ENCODE measurements at places on chromosomes 5 and 9.

DNA sequence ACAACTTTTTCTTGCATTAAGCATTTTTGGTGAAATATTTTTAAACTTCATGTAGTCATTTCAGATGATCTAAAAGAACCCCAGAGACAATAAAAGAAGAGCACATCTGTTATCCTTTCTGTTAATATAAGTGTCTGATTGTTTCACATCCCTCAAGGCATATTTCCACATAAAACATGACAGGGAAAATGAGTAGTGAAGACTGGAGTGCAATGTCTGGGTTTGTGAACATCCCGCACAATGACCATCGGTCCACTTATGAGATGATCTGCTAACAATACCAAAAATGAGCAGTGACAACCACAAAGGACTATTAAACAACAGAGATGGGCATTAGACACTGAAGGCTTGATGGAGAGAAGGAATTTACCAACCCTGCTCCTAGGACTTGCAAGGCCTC, 209.1 kb downstream of the NR2F1-AS1 start:
- no peak for DNase-seq

GRCh38 chr5:180785794-180786221, 16.8 kb downstream of the MGAT1 start:
- peak; percentile 97 for DNase-seq

GRCh38 chr5:170408877-170409660, 19.9 kb upstream of the KCNMB1 start:
- DNase-seq = no peak

DNA sequence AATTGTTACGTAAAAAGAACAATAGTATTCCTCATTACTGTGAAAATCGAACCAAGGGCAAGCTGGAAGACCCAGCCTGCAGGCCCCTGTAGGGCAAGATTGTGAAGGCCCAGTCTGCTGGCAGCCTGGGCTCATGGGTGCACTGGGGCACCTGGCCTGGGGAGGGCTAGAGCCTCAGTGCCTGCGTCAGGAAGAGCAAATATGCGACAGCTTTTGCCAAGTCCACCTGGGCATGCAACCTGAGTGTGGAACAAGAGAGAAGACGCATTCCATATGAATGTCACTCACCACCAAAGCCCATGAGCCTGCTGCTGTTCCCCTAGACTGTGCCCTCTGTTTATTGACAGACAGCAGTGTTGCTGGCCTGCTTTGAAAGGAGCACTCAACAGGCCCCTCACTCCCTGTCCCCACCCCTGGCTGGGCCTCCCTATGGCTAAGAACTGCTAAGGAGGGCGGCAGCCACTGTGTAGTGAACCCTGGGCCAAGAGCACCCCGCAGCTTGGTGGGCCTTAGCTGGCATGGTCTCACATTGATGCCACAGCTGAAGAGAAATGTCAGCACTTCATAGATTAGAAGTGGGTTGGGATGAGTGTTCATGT, 28.2 kb downstream of the PSD2 start:
- DNase-seq = no peak

- DNase-seq = no peak
Observed at GRCh38 chr5:136909906-136910305, 544.6 kb upstream of the TRPC7 start.

DNA sequence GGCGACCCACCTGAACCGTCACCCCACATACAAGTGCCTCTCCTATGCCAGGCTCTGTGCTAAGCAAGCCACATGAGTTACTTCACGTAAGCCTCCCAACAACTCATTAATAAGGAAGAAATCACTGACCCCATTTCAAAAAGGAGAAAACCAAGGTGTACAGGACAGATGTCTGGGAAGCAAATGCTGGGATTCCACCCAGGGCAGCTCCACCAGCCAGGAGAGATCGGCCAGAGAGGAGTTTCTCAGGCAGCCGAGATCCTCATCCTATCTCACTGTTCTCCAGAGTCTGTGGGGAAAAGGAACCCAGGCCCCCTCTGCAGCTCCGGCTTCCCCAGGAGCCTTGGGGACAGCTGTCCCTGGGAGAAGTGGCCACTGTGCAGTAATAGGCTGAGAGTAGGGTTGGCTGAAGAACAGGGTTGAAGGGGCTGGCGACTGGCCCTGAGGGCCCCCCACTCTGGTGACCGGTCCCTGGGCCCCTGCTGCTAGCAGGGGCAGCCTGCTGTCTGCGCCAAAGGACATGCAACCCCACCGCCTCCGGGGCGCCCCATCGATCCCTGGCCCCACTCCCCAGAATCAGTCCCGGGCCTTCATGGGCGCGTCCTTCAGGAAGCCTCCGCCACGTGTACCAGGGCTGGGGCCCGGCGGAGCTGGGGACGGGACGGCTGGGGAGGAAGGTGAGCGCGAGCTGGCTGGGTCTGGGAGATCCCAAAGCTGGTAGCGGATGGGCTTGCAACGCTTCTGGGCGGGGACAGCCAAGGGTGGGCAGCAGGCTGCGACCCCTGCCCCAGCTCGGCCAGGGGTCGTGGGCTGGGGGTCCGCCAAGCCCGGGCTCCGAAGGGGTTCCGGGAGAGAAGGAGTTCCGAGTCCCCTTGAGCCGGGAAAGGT, 44.1 kb upstream of the STXBP1 start:
- no peak for DNase-seq

- DNase-seq = peak; percentile 81
Observed at GRCh38 chr5:106331415-106331814, 1339.3 kb downstream of the EFNA5 start.

- no peak for DNase-seq
Observed at GRCh38 chr9:35318741-35319140, 156.9 kb downstream of the UNC13B start.

Data from myocyte (in vitro differentiated cells).